Stimulated activated CD8-positive, alpha-beta memory T cell treated with anti-CD3 and anti-CD28 coated beads, Interleukin-4, amount 100 ng/mL, for 24 hours (primary cell): ENCODE measurements at places on chromosomes 7 and 10.
A peak's percentile ranks its signal among the peaks of the same experiment; 100 is the strongest.

DNA sequence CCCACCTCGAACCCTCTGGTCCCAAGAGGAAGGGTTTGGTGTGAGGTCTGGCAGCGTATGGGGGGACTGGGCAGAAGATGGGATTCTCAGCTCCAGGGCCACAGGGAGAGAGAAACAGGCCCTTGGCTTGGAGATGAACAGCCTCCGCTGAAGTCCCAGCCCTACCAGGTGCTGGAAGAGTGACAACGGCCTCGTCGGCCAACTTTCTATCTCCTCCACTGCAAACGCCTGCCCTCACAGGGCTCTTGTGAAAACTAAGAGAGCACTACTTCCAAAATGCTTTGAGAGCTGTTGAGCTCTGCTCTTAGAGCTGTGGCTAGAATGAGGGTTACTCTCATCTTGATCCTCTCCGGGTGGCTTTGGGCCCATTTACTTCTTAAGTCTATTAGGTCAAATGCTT, 63.5 kb downstream of the AFAP1L2 start:
- DNase-seq, result no peak

GRCh38 chr10:35578618-35578956, 26.6 kb upstream of the GJD4 start:
- DNase-seq, result no peak

DNA sequence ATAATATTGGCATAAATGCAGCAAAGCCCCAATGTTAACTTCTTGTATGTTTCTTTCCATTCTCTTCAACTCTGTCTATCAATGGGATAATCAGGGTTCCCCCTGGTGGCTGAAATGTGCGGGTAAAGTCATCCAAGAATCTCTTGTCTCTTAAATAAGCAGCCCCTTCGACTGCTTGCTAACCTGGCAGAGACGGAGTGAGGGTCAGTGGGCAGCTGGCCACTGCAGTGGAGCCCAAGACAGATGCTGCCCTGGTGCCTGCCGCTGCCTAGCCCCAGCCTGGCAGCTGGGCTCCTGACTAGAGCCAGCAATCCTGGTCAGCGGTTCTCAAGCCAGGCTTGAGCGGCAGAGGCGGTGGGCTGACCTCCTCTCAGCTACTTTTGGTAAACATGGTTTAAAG, 248.9 kb downstream of the COBL start:
- peak; percentile 35 for DNase-seq

- no peak for DNase-seq
These were observed 2.7 kb upstream of the NRG3 start for GRCh38 chr10:81872206-81872862.

GRCh38 chr7:155217634-155218033, 80.0 kb upstream of the INSIG1 start:
- no peak for DNase-seq

DNA sequence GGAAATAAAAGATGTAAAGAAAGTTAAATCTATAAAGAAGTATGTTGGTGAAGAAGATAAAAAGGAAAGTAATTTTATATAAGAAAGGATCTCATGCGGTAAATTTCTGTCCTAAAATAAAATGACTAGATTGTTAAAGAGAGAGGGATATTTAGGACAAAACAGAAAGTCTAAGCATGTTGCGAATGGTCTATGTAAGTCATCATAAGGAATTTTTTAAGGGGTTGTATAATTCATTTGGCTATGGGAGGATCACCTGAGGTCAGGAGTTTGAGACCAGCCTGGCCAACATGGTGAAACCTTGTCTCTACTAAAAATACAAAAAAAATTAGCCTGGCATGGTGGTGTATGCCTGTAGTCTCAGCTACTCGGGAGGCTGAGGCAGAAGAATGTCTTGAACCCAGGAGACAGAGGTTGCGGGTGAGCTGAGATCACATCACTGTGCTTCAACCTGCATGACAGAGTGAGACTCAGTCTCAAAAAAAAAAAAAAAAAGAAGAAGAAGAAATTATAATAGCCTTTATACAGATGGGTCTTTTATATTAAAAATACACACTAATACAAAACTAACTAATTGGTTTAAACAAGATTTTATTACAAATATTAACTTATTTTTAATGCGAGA, 294.3 kb downstream of the MAGI2 start:
- no peak for DNase-seq

- DNase-seq, result no peak
These were observed 201.4 kb upstream of the SH2B2 start for GRCh38 chr7:102085218-102085772.

DNA sequence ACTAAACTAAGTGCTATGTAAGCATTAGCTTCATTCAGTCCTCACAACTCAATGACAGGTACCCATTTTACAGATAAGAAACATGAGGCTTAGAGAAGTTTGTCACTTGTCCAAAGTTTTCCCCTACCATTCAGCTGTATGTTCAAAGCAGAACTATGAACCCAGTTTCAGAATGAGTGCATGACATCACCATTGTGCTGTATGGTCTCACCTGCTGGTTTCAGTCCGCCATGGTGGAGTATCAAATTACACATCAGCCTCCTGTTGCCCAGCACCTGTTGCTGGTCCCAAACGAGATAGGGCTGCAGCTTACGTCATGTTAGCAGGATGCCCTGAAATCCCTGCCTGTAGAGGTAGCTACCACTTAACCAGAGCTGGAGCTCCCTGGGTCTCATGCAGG, 95.0 kb downstream of the DYNC1I1 start:
- no peak for DNase-seq
